Body of pancreas (tissue), 4 donors: ENCODE measurements at places on chromosomes 6 and 20. TPM values are rescaled to one million over a fixed set of nuclear protein-coding genes. Genes with fewer than 3 reads are reported as not detected.
A peak's percentile ranks its signal among the peaks of the same experiment; 100 is the strongest.

Gene TNXB
- total RNA-seq = 24.9 TPM

Gene HLA-G
- total RNA-seq = not detected

Gene OPN5
- total RNA-seq = not detected

Gene RIMS1
- 0.78 TPM for total RNA-seq

Gene PLA2G7
- 0.78 TPM for total RNA-seq

Gene SENP6
- total RNA-seq = 75.2 TPM

DNA sequence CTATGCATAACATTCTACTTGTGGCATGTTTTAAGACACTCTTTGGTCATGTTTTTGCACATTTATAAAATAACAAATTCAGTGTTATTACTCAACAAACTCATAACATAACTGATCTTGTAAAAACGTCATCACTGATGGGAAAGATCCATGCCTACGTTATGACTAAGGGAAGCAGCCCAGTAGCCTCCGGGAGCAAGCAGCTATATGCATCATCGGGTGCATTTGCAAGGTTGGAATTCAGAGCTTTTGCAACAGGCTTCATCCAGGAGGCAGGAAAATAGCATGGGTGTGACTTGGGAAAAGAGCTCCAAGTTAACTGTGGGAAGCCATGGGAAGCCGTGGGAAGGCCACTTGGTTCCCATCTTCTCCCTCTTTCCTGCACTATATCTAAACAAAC is 271.6 kb upstream of the SGK1 start:
- no peak overlapping the region for H3K27ac ChIP-seq
- no peaks in the 10 kb centered on the region for H3K36me3 ChIP-seq
- no peak for DNase-seq
- no peaks in the 10 kb centered on the region for H3K4me1 ChIP-seq
- no peaks in the 10 kb centered on the region for H3K27me3 ChIP-seq

DNA sequence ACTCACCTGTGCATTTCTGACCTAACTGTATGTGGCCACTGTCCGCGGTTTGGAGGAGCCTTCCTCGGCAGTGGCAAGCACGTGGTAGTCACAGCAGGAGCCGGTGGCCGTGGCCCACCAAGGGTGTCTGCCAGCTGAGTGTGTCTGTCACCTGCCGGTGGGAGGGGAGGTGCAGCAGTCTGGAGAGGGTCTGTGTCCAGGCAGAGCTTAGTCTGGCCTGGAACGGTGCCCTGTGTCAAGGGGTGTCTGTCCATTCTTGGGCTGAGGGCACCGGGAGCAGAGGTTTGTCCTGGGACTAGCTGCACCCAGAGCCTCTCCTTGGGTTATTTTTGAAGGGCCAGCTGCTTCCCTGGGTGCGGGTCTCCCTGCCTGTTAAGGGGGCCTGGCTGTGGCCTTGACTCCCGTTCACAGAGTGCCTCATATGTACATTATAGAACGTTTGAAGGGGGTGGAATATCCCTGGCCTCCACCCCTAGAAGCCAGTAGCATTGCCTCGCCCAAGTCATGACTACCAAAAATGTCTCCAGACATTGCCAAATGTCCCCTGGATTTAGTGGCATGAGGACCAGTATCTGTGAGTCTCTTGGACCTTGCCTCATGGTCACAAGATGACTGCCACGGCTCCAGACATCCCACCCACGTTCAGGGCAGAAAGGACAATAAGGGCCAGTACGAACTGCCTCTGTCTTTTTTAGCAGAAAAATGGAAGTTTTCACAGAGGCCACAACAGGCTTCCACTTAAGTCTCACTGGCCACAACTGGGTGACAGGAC is 5.2 kb downstream of the RBM38 start:
- no peaks in the 10 kb centered on the region for H3K36me3 ChIP-seq
- no peak overlapping the region for H3K27ac ChIP-seq
- H3K27me3 ChIP-seq = no peaks in the 10 kb centered on the region

DNA sequence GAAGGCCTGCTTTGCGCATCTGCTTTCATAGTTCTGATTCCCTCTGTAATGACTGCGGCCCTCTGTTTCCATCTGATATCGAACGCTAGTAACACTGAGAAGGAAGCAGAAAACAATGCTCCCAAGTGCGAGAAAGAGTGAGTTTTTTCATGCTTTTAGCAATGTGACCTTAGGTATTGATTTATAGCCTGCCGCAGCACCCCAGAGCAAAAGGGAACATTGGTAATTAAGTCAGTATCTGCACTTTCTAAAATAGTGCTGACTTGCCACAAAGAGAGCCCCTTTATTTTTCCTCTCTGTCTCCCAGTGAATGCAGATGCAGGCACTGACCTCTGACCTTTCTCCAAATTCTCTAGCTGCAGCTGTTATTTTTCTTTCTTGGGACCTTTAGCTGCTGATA is 129.8 kb downstream of the HDGFL1 start:
- no peak overlapping the region for H3K27ac ChIP-seq
- DNase-seq = no peak
- no peaks in the 10 kb centered on the region for H3K27me3 ChIP-seq
- no peak overlapping the region for H3K4me3 ChIP-seq
- H3K36me3 ChIP-seq = no peaks in the 10 kb centered on the region

DNA sequence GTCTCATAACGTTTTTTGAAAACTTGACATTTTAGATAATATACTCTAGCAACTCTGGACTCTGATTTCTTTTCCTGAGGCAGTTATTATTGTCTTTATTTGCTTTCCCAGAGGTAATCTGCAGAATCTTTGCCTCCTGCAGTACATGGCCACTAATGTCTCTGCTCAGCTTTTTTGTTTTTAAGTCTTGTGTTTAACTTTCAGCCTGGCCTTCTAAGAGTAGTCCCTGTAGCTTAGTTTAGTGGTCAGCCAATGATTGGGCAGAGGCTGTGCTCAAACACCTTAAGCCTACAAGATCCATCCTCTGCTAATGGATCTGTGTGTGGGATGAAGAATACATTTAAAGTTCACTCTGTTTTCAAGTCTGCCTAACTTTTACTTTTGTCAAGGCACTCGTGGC is 97.1 kb upstream of the SLC22A16 start:
- DNase-seq = no peak
- H3K4me3 ChIP-seq = no peak overlapping the region
- H3K36me3 ChIP-seq = no peaks in the 10 kb centered on the region
- H3K27ac ChIP-seq = no peak overlapping the region
- H3K27me3 ChIP-seq = no peaks in the 10 kb centered on the region
- H3K4me1 ChIP-seq = no peaks in the 10 kb centered on the region

DNA sequence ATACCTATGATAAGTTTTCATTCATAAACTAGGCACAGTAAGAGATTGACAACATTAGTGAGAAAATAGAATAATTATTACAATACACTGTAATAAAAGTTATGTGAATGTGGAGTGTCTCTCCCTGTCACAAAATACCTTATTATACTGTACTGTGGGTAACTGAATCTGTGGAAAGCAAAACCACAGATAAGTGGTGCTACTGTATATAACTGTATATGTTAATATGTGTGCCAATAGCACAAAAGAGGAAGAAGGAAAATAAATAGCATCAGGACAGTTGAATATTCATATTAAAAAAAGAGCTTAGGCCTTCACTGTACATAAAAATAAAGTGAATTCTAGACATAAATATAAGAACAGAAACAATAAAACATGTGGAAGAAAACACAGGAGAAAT is 243.5 kb downstream of the CDKAL1 start:
- H3K4me3 ChIP-seq = no peak overlapping the region
- no peak for DNase-seq
- no peaks in the 10 kb centered on the region for H3K27me3 ChIP-seq
- no peaks in the 10 kb centered on the region for H3K4me1 ChIP-seq

DNA sequence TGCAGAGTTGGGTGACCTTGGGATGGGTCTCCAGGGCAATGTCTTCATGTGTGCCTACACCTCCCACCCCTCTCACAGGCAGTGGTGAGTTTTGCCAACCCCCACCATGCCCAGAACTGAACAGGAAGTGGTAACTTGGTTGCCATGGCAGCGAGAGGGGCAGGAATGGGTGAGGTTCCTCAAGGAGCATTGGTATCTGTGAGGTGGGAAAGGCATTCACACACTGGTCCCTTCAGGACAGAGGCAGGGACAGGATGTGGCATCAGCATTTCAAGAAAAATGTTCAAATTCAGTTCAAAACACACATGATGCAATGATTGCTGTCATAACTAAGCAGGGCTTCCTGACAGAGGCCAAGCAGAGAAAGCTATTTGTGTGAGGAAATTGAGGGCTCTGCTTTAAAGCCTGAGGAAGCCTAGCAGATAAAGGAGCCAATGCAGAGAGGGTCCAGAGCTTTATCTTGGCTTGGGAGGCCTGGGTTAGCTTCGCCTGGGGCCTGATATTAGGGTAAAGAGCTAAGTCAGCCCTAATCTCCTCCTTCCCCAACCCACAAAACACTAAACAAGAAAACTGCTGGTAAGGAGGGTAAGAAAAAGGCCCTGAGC is 551 bp downstream of the TREML2 start:
- no peaks in the 10 kb centered on the region for H3K4me1 ChIP-seq
- H3K27ac ChIP-seq = peak overlapping the region; percentile 16
- H3K27me3 ChIP-seq = no peaks in the 10 kb centered on the region
- H3K4me3 ChIP-seq = no peak overlapping the region

GRCh38 chr6:14818422-14818884 is 427.4 kb upstream of the JARID2 start:
- no peaks in the 10 kb centered on the region for H3K4me1 ChIP-seq
- no peaks in the 10 kb centered on the region for H3K36me3 ChIP-seq
- no peak overlapping the region for H3K27ac ChIP-seq
- DNase-seq = peak; percentile 45
- no peak overlapping the region for H3K4me3 ChIP-seq

DNA sequence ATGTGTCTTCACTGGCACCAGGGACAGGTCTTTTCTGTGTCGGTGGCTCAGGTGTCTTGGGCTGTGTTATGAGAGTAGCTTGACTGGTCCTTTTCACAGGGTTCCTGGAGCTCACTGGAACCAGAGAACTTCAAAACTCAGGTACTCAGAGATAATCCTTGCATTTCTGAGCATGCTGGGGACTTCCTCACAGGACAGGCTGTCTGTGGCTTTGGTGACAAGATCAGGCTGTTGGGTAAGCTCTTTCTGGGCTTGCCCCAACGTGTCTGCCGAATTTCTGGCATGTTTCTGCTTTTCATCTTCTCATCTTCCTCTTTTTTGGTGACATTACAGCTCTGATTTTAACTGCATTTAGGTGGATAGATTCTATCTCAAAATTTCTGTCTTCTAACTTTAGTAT is 270.0 kb downstream of the CDH26 start:
- no peak overlapping the region for H3K27ac ChIP-seq
- H3K27me3 ChIP-seq = peaks cover 3% of the 10 kb centered on the region
- H3K4me3 ChIP-seq = no peak overlapping the region
- no peak for DNase-seq
- no peaks in the 10 kb centered on the region for H3K4me1 ChIP-seq
- H3K36me3 ChIP-seq = no peaks in the 10 kb centered on the region

GRCh38 chr6:144758602-144759001 is 473.5 kb downstream of the UTRN start:
- no peak overlapping the region for H3K4me3 ChIP-seq
- H3K27me3 ChIP-seq = no peaks in the 10 kb centered on the region
- no peak overlapping the region for H3K27ac ChIP-seq
- no peak for DNase-seq
- no peaks in the 10 kb centered on the region for H3K36me3 ChIP-seq

DNA sequence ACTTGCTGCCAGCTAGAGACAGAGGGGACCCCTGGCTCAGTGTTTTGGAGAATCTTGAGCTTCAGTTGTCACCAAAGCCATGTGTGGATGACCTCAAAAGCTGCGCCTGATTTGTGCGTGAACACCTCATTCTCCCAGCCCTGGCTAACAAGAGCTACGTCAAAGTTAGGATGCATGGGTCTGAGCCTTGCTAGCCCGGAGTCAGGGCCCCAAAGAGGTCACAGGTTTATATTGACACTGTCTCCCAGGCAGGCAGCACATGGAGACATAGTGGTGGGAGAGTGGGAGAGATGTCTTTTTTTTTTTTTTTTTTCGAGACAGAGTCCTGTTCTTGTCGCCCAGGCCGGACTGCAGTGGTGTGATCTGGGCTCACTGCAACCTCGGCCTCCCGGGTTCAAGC is 36.1 kb upstream of the DUSP22 start:
- DNase-seq = no peak
- H3K27ac ChIP-seq = no peak overlapping the region
- H3K27me3 ChIP-seq = no peaks in the 10 kb centered on the region
- no peaks in the 10 kb centered on the region for H3K36me3 ChIP-seq
- H3K4me3 ChIP-seq = no peak overlapping the region
- no peaks in the 10 kb centered on the region for H3K4me1 ChIP-seq

- H3K27me3 ChIP-seq = no peaks in the 10 kb centered on the region
- no peaks in the 10 kb centered on the region for H3K36me3 ChIP-seq
- H3K27ac ChIP-seq = no peak overlapping the region
- DNase-seq = no peak
- no peak overlapping the region for H3K4me3 ChIP-seq
- no peaks in the 10 kb centered on the region for H3K4me1 ChIP-seq
Measured at GRCh38 chr6:44458551-44458950, 71.0 kb downstream of the CDC5L start.

DNA sequence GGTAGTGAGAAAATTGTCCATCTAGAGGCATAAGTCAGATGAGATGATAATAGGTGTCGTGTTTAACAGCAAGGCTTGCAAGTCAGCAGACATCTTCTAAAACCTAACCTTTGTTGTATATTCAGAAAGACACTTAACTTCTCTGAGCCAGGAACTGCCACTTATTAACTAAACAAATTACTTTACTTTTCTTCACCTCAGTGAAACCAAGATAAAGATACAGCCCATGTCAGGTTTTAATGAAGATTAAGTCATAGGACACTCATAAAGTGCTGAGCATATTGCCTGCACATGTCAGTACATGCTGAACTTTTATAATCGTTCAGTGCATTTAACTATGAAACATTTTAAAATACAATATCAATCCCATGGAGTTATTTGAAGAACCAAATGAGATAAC is 286.8 kb downstream of the NKAIN2 start:
- H3K27ac ChIP-seq = no peak overlapping the region
- H3K4me1 ChIP-seq = no peaks in the 10 kb centered on the region
- H3K27me3 ChIP-seq = no peaks in the 10 kb centered on the region
- DNase-seq = no peak
- no peak overlapping the region for H3K4me3 ChIP-seq
